ENCODE measurements at places on chromosomes 4 and X.

DNA sequence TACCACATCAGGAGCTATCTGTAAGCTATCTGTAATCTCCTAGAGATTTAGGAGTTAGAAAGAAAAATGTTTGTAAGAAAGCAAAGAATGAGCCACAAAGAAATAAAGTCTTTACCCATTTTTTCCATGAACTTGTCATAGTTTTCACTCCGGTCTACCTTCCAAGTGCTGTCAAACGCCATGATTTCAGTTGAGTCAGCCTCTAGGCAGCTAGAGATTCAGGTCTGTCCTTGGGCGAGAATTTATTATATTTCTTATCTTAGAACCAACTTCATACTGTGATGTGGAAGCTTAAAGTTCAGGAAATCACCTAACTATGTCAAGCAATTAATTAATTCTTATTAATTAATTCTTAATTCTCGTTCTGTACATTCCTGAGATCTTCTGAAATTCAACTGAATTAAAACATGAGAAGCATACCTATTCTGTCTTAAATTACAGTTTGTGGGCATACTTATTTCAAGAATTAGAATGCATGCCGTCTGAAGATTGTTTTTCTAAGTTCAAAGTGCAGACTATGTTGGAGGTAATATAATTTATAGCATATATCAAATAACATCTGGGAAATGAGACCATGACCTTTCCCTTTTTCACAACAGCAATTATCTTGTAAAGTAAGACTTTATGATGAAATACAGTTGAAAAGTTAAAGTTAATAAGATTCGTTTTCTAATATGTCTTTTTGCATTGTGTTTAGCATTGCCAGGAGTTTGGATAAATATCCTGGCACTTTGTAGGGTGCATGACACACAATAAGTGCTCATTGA is at the start of gene FABP2:
Gene FABP2 (minus strand): TSS at position 218 of the 767 bp plus-strand sequence. CDS start 36 bp downstream, at position 182.
- DNase-seq, result no peak

DNA sequence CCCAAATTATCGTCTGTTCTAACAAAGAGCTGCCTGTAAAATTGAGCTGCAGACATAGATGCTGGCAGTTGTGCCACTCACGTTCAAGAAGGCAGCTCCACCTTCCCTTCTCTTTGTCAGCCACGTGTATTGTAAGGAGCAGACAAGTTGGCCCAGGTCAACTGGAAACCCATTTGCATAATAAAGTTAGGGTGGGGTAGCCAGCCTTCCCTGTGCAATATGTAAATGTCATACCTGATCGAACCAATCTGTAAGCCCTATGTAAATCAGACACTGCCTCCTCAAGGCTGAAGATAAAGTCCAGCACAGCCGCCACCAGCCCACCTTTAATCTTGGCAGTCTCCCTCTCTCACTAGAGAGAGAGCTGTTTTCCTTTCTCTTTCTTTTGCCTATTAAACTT is 117.2 kb downstream of the TMEM144 start:
- no peak for DNase-seq

- DNase-seq, result no peak
These were observed 135.8 kb upstream of the FRG1 start for GRCh38 chr4:189804894-189805293.

GRCh38 chrX:138946926-138947325 is 235.4 kb upstream of the FGF13 start:
- DNase-seq, result no peak

GRCh38 chr4:56686537-56687231 is 5.6 kb upstream of the HOPX start:
- DNase-seq, result no peak

DNA sequence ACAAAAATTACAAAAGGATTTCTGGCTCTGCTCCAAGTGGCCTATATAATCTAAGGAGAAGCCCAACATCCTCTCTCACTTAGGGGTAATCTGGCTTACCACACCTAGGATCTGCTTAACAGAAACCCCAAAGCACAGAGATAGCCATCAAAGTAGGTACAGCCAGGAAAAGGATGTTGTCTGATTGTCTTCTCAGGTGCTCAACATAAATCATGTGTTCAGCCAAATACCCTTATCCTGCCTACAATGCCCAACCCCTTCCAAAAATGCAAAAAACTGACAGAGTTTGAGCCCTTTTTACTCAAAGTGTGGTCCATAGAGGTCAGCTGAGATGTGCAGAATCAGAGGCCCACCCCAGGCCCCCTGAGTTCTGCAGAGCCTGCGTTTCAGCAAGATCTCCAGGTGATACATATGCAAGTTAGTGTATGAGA is 53.9 kb downstream of the PPM1K start:
- DNase-seq, result no peak

DNA sequence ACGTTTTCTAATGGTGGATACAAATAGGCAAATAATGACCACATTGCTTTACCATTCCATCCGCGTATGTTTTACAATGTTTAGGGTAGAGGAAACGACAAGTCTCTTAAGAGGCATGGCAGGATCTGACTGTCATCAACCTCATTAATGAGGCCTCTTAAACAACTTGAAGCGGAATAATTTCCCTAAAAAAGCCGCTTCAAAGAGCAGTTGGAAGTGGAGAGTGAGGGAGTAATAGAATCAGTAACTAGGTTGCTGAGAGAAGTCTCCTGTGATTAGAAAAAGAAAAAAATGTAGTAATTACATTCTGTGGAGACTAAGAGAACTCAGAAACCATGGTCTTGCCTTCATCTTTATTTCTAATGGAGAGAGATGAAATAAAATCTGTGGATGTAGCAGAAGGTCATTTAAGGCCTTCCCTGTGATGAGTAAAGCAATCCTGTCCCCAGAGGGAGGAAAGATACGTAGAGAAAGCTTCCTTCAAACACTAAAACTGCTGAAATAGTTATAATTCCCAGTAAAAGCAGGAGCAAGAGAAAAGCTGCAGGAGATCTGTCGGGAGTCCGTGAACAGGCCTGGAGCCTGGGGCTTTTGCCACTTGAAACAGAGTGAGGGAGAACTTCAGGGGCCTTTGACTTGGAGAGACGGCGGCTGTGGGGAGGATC is 11.1 kb upstream of the SEPSECS start:
- no peak for DNase-seq

DNA sequence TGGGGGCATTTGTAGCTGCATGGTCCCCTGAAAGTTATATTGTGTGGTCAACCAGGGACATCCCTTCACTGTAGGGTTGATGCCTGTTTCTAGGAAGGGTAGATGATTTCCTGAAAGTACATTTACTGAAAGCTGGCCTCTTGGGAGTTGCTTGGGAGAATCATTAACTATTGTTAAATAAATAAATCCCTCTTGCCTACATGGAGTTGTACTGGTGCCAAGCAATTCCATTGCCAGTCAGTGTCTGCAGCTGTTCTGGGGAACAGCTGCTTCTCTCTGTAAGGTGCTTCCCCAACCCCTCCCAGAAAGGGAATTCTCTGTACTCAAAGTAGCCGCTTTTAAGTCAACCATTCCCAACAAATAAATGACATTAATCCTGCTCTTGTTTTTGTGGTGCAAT is 51.1 kb downstream of the C4orf51 start:
- DNase-seq, result no peak

- no peak for DNase-seq
These were observed 5.5 kb upstream of the PHF8 start for GRCh38 chrX:54049801-54050200.

DNA sequence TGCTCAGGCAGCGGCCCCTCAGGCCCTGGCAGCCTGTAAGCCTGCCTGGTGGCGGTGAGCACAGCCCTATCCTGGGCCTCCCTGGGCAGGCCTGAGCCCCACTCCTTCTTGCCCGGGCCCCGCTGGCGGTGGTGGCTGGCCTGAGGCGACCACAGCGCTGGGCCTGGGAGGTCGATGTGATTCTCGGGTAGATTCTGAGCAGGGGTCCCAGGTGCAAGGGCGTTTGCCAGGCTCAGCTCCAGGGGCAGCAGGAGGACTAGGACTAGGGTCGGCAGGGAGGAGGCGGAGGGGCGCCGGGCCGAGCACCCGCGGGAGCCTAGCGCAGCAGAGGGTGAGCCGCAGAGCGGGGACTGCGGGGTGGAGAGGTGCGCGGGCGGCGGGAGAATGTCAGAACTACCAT is 17.0 kb downstream of the FAM9A start:
- DNase-seq, result no peak

- DNase-seq, result no peak
These were observed 129.1 kb upstream of the PACRGL start for GRCh38 chr4:20570981-20571715.

DNA sequence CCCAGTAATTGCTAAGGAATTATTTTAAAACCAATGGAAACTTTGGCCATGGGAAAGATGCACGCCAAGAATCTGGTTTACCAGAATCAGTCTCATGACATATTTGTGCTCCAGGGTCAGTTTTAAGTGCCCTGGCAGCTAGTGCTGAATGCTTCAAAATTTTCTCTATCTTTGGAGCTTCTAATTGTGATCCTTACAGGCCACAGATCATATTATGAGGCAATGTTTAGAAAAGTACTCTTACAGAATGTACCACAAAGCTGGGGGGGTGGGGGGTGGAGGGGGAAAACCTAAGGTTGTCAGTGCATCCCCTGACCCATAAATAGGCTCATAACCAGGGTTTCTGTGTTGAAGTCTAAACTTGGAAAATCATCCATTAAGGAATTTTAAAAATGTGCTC is 514.5 kb downstream of the INPP4B start:
- DNase-seq, result no peak

DNA sequence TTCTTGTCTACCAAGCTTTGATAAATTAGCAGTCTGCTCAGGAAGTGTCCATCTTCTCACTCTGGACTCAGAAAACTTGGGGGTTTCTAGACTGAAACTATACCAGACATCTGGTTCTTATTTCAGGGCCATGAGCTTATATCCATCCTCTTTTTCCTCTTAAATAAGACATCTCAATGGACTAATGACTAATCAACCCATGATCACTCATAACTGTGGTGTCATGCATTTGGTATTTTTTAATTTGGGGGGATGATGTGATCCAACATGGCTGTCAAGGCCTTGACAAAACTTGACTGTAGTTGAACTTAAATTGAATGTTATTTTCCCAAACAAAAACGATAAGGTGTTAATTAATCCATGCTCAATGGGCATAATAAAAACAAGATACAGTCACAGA is 87.8 kb downstream of the GPRASP3 start:
- no peak for DNase-seq

DNA sequence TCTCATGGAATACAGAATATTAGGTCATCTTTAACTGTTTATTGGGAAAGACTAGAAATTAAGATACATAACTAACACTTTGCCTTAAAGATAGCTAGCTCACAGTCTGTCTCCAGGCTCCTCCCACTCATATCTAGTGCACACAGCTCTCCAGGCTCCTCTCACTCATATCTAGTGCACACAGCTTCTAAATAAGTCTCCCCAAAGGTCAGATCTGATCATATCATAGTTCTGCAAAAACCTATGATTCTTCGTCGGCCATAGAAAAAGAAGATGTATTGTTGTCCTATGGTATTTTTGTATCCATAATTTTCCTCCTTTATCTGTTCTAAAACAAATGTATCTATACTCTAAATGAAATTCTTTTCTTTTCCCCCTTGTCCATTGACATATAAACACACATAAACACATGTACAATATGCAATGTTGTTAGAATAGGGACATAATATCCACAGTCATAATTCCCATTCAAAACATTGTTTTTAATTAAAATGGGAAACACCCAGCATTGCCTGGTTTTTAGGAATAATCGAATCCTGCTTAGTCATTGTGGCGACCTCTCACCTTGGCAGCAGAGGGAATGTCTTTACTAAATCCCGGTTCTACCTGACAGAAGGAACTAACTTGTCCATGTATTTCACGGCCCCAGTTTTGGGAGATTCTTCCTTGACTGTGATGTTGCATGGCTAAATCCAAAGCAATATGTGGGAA is 1282.0 kb downstream of the PCDH7 start:
- no peak for DNase-seq

DNA sequence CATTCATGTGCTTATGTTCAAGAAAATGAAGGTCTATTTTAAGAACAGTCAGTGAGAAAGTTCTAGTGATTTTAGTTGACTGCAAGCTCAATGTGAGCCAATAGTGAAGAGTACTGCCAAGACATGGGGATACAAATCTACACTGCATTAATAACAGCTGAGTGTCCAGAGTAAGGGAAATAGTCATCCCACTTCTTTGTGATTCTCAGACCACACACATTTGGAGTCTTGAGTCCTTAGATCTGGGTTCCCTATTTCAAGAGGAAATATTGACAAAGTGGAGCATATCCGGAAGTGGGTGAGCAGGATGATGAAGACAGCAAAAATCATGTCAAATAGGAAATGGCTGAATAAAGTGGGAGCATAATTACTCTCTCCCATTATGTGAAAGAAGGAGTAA is 171.1 kb downstream of the LARP7 start:
- no peak for DNase-seq

DNA sequence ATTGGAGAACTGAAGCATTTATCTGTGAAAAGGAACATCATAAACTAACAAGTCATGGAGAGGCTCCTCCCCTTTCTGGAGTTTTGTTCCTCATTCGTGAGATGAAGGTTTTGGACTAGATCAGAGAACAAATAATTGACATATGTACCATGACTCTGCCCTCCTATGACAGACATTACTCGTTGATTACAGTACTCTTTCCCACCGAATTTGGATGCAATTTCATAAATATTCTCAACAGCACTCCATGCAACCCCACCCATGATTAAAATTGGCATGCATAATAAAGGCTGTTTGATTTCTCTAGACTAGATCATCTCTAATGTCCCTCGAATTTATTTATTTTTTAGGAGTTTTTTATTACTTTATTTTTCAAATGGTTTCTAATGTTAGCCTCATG is 258.9 kb upstream of the LDB2 start:
- DNase-seq, result no peak

DNA sequence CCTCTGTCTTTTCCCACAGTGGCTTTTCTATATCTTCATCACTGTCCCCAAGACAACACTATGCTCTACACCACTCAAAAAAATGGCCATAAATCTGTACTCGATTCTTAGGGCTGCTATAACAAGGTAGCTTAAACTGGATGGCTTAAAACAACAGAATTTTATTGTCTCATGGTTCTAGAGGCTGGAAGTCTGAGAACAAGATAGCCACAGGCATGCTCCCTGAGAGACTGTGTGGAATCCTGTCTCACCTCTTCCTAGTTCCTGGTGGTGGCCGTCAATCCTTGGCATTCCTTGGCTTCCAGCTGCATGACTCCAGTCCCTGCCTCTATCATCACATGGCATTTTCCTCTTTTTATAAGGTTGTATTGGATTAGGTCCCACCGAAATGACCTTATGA is 70.7 kb upstream of the DCLK2 start:
- DNase-seq, result peak; percentile 39

GRCh38 chr4:169070071-169070894 is 60.2 kb upstream of the CBR4 start:
- DNase-seq, result peak; percentile 96

DNA sequence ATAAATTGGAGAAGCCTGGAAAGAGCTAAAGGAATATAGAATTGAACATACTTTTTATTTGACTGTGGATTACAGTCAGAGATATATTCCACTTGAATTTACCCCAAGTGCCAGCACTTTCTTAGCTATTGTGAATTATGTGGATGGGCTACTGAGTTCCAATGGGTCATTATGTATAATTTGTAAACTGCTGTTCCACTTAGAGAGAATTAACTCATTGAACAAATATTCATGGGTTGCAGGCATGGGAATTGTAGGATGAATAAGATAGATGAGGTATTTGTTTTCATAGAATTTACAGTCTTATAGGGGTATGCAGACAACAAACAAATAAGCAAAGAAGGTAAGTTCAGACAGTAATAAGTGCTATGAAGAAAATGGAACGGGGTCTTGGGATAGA is 195.7 kb downstream of the SHROOM3 start:
- DNase-seq, result no peak
